ENCODE measurements at places on chromosomes 5 and 9. TPM values are rescaled to one million over a fixed set of nuclear protein-coding genes. Genes with fewer than 3 reads are reported as not detected.

GRCh38 chr5:122102825-122103224 lies 24.8 kb upstream of the LOX start:
- peaks cover 7% of the 10 kb centered on the region for H3K27me3 ChIP-seq
- no peaks in the 10 kb centered on the region for H3K36me3 ChIP-seq
- no peak overlapping the region for H3K27ac ChIP-seq

SPINK7 gene
- not detected for total RNA-seq

DNA sequence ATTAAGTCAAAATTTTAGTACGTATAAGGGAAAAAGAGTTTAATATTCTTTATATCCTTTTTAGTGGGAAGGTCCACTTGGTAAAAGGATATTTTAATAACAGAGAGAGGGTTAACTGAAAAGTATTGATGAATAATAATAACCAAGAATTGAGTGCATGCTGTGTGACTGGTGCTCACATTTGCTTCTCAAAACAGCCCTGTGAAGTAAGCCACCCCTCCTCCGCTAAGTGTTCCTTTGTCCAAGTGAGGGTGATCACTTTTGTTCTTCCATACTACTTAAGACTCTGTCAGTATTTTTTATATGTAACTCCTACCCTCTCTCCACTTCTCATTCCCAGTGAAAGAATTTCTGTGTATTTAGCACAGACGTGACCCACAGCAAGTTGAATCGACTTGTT lies 51.5 kb downstream of the SLC44A1 start:
- H3K27ac ChIP-seq: peak overlapping the region; percentile 90
- no peak overlapping the region for H3K4me3 ChIP-seq
- no peak for DNase-seq
- no peaks in the 10 kb centered on the region for H3K27me3 ChIP-seq

- H3K27ac ChIP-seq: peak overlapping the region; percentile 95
- DNase-seq: no peak
- no peaks in the 10 kb centered on the region for H3K36me3 ChIP-seq
- H3K27me3 ChIP-seq: no peaks in the 10 kb centered on the region
- no peaks in the 10 kb centered on the region for H3K4me1 ChIP-seq
- H3K4me3 ChIP-seq: peak overlapping the region; percentile 73
Observed at GRCh38 chr9:98256756-98257155, 1.3 kb upstream of the TBC1D2 start.

DNA sequence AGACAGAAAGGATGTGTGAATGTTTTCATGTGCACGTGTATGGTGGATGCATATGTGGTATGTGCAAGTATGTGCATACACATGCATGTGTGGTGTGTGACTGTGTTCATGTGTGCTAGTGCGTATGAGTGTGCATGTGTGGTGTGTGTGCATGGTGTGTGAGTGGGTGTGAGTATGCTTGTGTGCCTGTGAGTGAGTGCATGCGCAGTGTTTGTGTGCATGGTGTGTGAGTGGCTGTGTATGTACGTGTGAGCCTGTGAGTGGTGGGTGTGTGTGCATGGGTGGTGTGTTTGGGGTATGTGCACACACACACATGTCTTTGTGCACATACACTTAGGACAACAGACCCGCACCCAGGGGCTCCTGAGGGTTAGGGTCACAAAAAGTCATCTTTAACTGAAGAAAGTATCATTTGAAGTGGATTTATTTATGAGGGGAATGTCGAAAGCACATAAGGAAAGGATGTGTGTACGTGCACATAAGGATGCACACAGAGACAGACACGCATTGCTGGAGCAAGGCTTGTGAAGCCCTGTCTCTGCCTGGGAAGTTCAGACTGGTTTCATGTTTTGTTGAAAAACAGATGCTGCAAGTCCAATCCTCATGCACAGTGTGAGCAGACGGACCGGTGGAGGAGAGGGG lies 237.0 kb downstream of the SYK start:
- H3K36me3 ChIP-seq: no peaks in the 10 kb centered on the region
- H3K4me3 ChIP-seq: no peak overlapping the region
- peaks cover 12% of the 10 kb centered on the region for H3K4me1 ChIP-seq
- DNase-seq: no peak
- H3K27me3 ChIP-seq: no peaks in the 10 kb centered on the region

- H3K27me3 ChIP-seq: no peaks in the 10 kb centered on the region
- H3K4me1 ChIP-seq: peaks cover 16% of the 10 kb centered on the region
- H3K27ac ChIP-seq: no peak overlapping the region
- H3K36me3 ChIP-seq: no peaks in the 10 kb centered on the region
- DNase-seq: peak; percentile 54
Observed at GRCh38 chr9:89755821-89756220, 151.0 kb downstream of the GADD45G start.

- no peaks in the 10 kb centered on the region for H3K27me3 ChIP-seq
- no peaks in the 10 kb centered on the region for H3K36me3 ChIP-seq
- no peak overlapping the region for H3K27ac ChIP-seq
- H3K4me1 ChIP-seq: no peaks in the 10 kb centered on the region
Observed at GRCh38 chr5:163877865-163878264, 372.4 kb downstream of the MAT2B start.

KCNMB1 gene
- 0.07 TPM for total RNA-seq

- peaks cover 9% of the 10 kb centered on the region for H3K4me1 ChIP-seq
- H3K4me3 ChIP-seq: no peak overlapping the region
- no peaks in the 10 kb centered on the region for H3K36me3 ChIP-seq
- H3K27me3 ChIP-seq: peaks cover 10% of the 10 kb centered on the region
- no peak overlapping the region for H3K27ac ChIP-seq
Observed at GRCh38 chr5:173294673-173295320, 33.4 kb downstream of the STC2 start.

- H3K4me1 ChIP-seq: no peaks in the 10 kb centered on the region
- H3K4me3 ChIP-seq: no peak overlapping the region
- H3K27me3 ChIP-seq: no peaks in the 10 kb centered on the region
- no peak for DNase-seq
- no peaks in the 10 kb centered on the region for H3K36me3 ChIP-seq
- H3K27ac ChIP-seq: no peak overlapping the region
Observed at GRCh38 chr9:11546231-11546630, 933.4 kb upstream of the PTPRD start.

- H3K27me3 ChIP-seq: no peaks in the 10 kb centered on the region
- peaks cover 19% of the 10 kb centered on the region for H3K4me1 ChIP-seq
- no peaks in the 10 kb centered on the region for H3K36me3 ChIP-seq
- H3K4me3 ChIP-seq: no peak overlapping the region
Observed at GRCh38 chr5:144088206-144089064, 82.0 kb downstream of the YIPF5 start.

DNA sequence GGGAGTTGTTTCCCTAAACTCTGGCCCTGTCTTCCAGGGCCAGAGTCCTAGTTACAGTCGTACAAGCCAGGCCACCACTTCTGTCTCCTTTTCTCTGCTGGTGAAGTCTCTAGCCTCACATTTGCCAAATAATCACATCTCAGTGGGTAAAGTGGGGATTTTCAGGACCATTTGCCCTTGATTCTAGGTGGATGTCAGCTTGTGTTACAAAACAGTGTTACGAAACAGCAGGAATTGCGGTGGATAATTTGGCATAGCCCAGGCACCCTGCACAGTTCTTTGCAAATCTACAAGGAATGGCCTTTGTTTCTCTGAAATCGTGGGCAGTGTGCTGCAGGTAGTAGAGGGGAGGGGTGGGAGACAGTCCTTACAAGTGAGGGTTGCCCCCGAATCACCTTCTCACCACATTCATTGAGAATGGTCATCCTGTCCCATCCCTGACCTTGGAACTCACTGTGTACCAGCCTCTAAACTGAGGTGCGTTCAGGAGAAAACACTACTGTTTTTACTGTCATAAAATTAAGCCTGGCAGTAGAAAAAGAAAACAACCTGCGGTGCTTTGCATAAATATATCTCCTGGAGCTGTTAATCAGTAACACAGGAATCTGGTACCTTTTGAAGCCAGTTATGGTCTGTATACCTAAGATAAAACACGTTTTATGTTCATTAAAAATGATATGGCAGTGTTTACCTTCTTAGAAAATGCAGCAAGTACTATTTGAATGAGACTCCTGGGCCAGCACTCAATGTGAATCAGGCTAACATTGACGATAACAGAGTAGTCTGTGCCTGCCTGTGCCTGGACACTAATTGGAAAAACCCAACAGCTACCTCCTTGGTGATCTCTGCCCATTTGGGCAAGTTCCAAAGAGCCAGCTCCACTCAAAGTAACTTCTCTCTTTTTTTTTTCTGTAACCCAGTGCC lies 44.3 kb downstream of the CYSTM1 start:
- no peaks in the 10 kb centered on the region for H3K36me3 ChIP-seq
- no peaks in the 10 kb centered on the region for H3K27me3 ChIP-seq
- H3K4me1 ChIP-seq: peaks cover 74% of the 10 kb centered on the region
- no peak overlapping the region for H3K4me3 ChIP-seq

SCGB3A1 gene
- total RNA-seq: not detected

DNA sequence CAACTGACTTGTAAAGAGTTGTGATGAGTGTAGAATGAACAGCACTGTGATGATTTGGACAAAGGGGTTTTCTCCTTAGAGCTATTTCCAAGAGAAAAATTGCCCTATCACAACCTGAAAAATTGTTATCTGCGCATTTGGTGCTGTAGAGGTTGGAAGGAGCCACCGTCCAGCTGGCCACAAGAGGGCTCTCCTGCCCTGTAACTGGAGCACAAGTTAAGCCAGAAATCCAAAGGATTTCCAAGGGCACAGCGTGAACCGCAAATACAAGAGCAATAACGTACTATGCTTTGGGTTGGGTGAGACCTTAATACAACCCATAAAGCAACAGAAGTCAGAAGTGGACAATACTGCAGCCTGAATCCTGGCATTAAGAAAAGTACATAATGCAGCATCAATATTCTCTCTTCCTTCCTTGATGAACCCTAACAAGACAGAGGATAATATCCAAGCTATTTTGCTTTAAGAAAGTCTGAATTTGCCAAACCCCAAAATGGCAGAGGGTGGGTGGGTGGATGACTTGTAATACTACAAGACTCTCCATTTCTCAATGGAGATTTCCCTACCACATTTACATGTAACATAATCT lies 56.8 kb upstream of the SMIM32 start:
- no peaks in the 10 kb centered on the region for H3K4me1 ChIP-seq
- H3K27me3 ChIP-seq: no peaks in the 10 kb centered on the region
- DNase-seq: peak; percentile 83
- H3K4me3 ChIP-seq: no peak overlapping the region
- H3K27ac ChIP-seq: no peak overlapping the region

ANGPTL2 gene
- 17.6 TPM for total RNA-seq

DNA sequence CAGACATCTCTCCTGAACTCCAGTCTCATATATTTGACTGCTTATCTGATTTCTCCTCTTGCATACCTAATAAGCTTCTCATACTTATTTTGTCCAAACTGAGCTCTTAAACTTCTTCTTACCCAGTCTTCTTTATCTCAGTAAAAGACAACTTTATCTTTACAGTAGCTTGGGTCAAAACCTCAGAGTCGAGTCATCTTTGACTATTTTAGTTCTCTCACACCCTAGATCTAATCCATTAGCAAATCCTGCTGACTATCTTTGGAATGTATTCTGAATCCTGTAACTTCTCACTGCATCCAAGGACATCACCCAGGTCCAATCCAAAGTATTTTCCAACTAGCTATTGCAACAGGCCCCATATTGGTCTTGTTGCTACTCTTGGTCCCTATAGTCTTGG lies 11.8 kb upstream of the JAK2 start:
- H3K36me3 ChIP-seq: no peaks in the 10 kb centered on the region
- DNase-seq: no peak
- H3K4me1 ChIP-seq: no peaks in the 10 kb centered on the region
- H3K4me3 ChIP-seq: no peak overlapping the region
- no peak overlapping the region for H3K27ac ChIP-seq
- H3K27me3 ChIP-seq: no peaks in the 10 kb centered on the region

GRCh38 chr5:176609724-176610434 lies at the start of gene GPRIN1:
Gene GPRIN1, minus strand, starts transcription at chr5:176610156. Its CDS starts 10,322 bp downstream, at chr5:176599834.
- no peak within 1 kb of the TSS for H3K27ac ChIP-seq
- H3K4me3 ChIP-seq: peak within 1 kb of the TSS; percentile 45
- peak; percentile 85 for DNase-seq
- H3K4me1 ChIP-seq: no peaks in the 10 kb centered on the region

DNA sequence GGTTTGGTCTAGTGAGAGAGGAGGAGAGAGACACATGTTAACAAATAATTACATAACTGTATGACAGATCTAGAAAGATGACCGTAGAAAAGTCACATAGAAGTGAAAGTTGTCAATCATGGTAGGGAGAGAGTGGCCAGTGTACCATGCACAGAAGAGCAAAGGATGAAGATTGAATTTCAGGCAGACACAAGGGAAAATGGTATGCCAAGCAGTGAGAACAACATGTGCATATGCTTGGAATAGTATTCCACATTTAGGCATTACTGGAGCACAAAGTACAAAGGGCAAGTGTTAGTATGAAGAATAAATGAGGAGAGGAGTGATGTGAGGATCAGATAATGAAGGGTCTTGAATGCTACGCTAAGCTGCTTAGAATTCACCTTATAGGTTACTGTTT lies 20.3 kb downstream of the GRIN3A start:
- H3K27me3 ChIP-seq: no peaks in the 10 kb centered on the region
- DNase-seq: no peak
- no peak overlapping the region for H3K4me3 ChIP-seq
- H3K27ac ChIP-seq: no peak overlapping the region

DNA sequence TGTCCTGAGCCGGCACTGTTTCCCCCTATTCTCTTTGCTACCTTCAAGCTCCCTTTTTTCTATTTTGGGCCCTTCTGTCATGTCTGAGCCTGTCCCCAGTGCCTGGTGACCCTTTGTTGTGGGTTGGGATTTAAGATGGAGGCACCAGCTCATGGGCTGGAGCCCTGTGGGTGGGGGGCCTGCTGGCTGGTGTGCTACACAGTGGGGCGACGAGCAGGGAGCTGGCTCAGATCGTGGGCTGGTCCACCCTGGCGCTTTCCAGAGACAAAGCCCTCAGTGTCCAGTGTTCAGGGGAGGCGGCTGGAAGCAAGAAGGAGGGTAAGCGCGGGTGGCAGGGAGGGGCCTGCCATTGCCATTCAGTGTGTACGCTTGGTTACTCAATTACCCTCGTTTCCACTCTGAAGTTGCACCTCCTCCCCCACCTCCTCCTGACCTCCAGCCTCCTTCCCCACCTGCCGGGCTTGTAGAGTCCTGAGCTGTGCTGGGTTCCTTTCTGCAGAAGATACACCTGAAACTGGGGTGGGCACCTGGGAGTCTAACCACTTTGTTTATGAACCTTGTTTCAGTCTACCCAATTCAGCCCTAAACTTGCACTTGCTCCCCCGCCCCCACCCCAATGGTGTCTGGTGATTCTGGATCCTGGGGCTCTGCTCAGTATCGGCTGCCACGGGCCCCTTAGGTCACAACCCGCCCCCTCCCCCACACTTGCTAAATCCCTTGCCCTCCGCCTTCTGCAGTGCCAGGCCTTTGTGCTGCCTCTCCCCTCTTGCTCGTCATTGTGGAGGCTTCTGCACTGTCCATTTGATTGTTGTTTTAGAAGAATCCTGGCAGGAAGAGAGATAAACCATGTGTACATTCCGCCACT lies 49.9 kb downstream of the MVB12B start:
- H3K36me3 ChIP-seq: no peaks in the 10 kb centered on the region
- no peak overlapping the region for H3K4me3 ChIP-seq
- peak overlapping the region; percentile 72 for H3K27ac ChIP-seq
- DNase-seq: peak; percentile 70

DNA sequence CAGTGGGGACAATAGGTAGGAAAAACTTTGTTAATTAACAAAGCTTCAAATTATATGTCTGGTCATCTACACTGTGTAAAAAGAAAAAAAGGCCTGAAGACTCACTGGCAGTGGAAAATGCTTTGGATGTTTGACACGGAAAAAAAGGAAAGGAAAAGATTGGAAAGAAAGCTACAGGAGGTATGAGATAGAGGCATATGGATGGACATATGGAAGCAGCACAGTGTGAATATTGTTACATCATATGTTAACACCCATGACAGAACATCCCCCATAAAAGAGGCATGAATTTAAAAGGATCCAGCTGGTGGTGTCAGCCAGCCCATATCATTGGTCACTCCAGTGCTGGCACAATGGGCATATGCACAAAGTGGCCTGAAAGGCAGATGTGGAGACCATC lies 19.0 kb upstream of the ADAMTS19 start:
- H3K27me3 ChIP-seq: no peaks in the 10 kb centered on the region
- H3K4me3 ChIP-seq: no peak overlapping the region
- no peaks in the 10 kb centered on the region for H3K36me3 ChIP-seq
- H3K27ac ChIP-seq: no peak overlapping the region
- no peak for DNase-seq

Measured in hepatocyte (in vitro differentiated cells).